Pulmonary artery endothelial cell (primary cell): ENCODE measurements at places on chromosomes 2 and 18.

- DNase-seq: no peak
Measured at GRCh38 chr2:501130-501529, 176.1 kb downstream of the TMEM18 start.

DNA sequence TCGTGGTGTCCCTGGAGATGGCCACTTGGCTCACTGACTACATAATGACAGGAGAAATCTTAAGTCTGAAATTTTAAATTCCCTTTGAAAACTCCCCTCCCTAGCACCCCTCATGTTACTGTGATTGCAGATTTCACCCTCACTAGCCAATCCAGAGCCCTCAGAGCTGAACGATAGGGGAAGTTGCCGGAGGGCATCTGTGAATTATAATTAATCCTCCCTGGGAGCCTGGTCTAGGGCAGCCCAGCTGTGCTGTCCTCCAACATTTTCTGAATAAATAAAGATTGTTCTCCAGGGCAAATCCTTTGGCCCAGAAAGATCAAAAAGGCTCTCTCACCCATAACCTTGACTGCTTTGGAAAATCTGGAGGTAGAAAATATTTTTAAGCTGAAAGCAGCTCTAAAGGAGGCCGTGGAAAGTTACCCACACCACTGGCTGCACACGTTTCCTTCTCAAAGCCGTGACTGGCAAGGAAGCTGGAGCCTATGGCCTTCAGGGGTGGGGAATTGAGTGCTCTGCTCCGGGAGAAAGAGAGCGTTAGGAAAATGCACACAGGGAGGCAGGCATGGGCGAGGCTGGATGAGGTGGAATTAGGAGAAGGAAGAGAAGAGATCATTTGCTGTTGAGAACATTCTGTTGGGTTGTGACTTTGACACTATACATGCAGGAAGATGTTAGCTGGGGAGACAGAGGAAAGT lies 68.9 kb upstream of the CNGA3 start:
- no peak for DNase-seq

GRCh38 chr2:172285010-172285621 lies 142.3 kb upstream of the ITGA6 start:
- DNase-seq: no peak

- DNase-seq: no peak
Measured at GRCh38 chr2:75555701-75556100, 5.0 kb downstream of the EVA1A start.

DNA sequence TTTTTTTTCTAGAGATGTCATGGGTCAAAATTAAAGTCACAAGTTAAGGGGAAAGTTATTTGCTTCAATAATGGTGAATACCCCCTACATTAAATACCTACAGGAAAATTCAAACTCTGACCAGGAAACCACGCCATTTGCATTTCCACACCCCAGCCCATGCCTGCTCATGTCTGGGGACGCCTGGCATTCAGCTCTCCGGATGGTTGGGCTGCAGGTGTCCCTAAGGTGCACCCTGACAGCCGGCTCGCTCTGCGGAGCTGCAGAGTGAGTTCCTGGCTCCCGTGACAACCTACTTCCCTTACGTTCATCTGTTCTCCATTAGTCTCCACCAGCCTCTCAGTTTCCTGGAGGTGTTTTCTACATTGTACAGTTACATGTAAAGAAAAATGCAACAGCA lies 122.7 kb upstream of the RIOK3 start:
- DNase-seq: no peak

- no peak for DNase-seq
Measured at GRCh38 chr2:223865124-223865523, 27.7 kb upstream of the AP1S3 start.

DNA sequence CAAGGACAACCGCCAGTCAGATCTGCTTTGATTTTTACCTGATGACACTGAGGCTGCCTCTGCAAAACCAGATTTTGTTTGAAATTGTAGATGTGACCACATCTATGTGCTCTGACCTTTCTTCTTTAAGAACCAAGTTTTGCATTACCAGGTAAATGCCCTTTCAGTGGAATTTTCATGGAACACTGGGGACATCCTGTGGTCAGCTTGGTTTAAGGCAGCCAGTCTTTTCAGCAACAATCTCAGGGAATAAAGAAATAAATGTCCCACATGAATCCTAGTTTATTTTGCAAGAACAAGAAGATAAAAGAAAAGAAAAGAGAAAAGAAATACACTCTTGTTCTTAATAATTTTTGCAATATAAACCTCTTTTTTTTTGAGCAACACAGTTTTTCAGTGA lies 90.6 kb downstream of the POU3F3 start:
- no peak for DNase-seq

GRCh38 chr2:207045531-207045930 lies 106.2 kb downstream of the CPO start:
- DNase-seq: no peak

DNA sequence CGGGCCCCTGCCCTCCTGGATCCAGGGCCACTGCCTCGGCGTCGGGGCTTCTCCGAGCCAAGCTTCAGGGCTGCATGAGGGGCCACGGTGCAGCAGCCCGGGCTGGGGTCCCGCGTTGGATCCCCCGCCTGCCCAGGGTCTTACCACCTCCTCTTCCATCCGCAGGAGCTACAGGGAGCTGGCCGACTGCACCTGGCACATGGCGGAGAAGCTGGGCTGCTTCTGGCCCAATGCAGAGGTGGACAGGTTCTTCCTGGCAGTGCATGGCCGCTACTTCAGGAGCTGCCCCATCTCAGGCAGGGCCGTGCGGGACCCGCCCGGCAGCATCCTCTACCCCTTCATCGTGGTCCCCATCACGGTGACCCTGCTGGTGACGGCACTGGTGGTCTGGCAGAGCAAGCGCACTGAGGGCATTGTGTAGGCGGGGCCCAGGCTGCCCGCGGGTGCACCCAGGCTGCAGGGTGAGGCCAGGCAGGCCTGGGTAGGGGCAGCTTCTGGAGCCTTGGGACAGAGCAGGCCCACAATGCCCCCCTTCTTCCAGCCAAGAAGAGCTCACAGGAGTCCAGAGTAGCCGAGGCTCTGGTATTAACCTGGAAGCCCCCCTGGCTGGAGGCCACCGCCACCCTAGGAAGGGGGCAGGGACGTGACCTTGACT lies 52.1 kb downstream of the RAMP1 start:
- no peak for DNase-seq

GRCh38 chr2:197315371-197315770 lies 4.8 kb upstream of the ANKRD44 start:
- no peak for DNase-seq
